ENCODE measurements at places on chromosomes 3 and 15.

DNA sequence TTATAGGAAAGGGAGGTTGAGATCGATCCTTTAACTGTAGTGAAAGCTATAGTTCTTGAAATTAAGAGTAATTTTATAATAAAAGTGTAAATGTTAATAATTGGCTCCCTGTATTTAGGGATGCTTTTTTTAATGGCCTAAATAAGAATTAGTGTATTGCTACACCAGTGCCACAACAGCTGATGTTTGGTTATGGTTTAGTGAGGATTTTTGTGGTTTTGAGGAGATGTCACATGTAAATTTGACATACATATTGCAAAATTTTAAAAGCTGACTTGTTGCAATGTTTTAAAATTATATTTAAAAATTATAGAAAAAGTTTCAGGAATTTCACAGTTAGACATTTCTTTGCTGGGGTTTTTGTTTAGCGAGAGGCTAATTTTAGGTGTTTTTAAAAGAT, 3.9 kb downstream of the TSC22D2 start:
- peak overlapping the region; percentile 82 for H3K4me3 ChIP-seq
- H3K27ac ChIP-seq = no peak overlapping the region
- H3K36me3 ChIP-seq = peaks cover 44% of the 10 kb centered on the region
- no peaks in the 10 kb centered on the region for H3K27me3 ChIP-seq
- no peak for DNase-seq

GRCh38 chr15:28957606-28958498, 72.1 kb downstream of the APBA2 start:
- H3K27me3 ChIP-seq = no peaks in the 10 kb centered on the region
- DNase-seq = no peak
- H3K27ac ChIP-seq = no peak overlapping the region
- H3K4me3 ChIP-seq = no peak overlapping the region
- no peaks in the 10 kb centered on the region for H3K36me3 ChIP-seq
- peaks cover 63% of the 10 kb centered on the region for H3K4me1 ChIP-seq

- H3K4me3 ChIP-seq = no peak overlapping the region
- no peak overlapping the region for H3K27ac ChIP-seq
These were observed 30.8 kb downstream of the MCTP2 start for GRCh38 chr15:94262201-94262600.

DNA sequence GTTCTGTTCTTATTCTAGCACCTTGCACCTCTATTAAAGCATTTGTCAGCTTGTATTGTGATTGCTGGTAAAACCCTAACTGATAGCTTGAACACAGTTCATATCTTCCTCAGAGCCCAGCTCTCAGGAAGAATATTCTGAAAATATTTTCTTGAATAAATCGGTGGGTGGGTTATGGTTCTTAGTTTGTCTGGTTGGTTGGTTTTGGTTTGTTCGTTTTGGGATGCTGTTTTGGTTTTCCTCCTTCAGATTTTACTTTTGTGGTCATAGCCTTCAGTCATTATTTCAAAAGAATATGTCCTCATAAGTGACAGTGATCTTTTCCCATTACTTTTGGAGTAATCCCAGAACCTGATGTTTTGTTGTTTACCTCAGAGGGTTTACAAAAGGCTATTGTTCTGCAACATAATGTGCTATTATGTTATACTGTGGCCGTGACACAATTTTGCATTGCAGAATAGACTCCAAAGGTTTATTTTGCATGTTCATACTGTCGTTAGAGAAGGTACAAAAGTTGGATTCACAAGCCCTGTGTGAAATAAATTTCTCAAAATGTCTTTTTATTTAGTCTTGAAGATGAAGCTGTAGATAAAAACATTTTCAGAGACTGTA, 2.7 kb upstream of the TMEM87A start:
- peak overlapping the region; percentile 99 for H3K27ac ChIP-seq
- no peaks in the 10 kb centered on the region for H3K27me3 ChIP-seq
- H3K4me3 ChIP-seq = peak overlapping the region; percentile 99
- peaks cover 40% of the 10 kb centered on the region for H3K4me1 ChIP-seq
- no peak for DNase-seq

GRCh38 chr15:27587810-27588209, 511.3 kb downstream of the OCA2 start:
- H3K27me3 ChIP-seq = no peaks in the 10 kb centered on the region
- DNase-seq = no peak
- no peak overlapping the region for H3K27ac ChIP-seq

- H3K4me1 ChIP-seq = no peaks in the 10 kb centered on the region
- DNase-seq = no peak
- H3K27me3 ChIP-seq = no peaks in the 10 kb centered on the region
- no peak overlapping the region for H3K27ac ChIP-seq
- H3K4me3 ChIP-seq = no peak overlapping the region
- H3K36me3 ChIP-seq = peaks cover 2% of the 10 kb centered on the region
These were observed 70.6 kb downstream of the ATP13A4 start for GRCh38 chr3:193483988-193484539.

DNA sequence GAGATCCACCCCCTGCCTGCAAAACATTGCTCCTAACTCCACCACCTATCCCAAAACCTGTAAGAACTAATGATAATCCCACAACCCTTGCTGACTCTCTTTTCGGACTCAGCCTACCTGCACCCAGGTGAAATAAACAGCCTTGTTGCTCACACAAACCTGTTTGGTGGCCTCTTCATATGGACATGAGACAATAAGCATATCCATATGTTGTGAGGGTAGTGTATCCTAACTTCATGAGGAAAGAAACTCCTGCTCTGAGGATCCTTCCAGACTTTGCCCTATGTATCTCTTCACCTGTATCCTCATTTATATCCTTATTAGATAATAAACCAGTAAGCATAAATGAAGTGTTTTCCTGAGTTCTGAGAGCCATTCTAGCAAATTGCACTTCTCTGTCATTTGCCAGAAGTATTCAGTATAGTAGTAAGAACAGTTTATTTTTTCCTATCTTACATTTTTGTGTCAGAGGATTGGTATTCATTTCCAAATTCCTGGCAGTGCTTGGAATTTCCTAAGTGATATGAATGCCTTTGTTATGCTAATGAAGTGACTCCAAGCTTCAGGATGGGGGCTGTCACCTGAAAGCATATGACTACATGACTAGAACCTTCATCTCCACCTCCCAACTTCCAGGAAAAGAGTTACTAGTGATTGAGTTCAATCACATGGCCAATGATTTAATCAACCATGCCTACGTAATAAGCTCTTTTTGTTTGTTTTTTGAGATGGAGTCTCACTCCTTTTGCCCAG, 30.2 kb downstream of the TTBK2 start:
- no peaks in the 10 kb centered on the region for H3K27me3 ChIP-seq
- no peak overlapping the region for H3K4me3 ChIP-seq

DNA sequence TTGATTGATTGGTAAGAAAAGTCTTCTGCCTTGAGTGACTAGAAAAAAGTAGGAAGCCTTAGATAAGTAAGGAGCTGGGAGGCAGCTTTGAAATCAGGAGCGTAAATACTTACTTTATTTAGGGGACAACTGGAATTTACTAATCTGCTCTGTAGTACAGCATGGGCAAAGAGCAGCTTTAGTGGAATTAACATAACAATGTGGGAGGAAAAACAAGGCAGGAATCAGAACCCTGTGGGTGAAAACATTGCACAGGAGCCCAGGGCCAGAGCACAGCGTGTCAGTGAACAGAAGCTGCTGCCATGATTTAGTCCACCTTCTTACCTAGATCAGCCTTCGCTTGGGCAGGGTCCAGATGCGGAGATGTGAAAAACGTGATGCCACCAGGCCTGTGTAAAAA, 14.6 kb downstream of the FMN1 start:
- peaks cover 2% of the 10 kb centered on the region for H3K27me3 ChIP-seq
- DNase-seq = no peak
- H3K36me3 ChIP-seq = no peaks in the 10 kb centered on the region

DNA sequence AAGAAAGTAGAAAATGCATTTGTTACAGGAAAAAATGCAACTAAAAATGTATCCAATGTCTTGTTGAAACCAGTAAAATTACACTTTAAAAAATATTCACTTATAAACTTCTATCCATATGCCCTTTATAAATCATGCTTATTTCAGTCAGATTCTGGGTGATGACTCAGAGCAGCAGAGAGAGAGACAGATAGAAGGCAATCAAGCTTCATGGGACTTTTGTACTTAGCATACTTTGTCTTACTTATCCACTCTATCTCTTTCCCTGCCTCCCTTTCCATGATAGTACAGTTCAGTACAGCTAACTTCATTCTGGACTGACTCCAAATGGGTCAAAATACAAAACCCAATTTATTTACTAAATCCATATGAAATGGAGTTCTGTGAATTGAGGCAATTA, 1438.2 kb downstream of the ZPLD1 start:
- H3K27me3 ChIP-seq = no peaks in the 10 kb centered on the region
- H3K4me1 ChIP-seq = no peaks in the 10 kb centered on the region
- no peaks in the 10 kb centered on the region for H3K36me3 ChIP-seq

DNA sequence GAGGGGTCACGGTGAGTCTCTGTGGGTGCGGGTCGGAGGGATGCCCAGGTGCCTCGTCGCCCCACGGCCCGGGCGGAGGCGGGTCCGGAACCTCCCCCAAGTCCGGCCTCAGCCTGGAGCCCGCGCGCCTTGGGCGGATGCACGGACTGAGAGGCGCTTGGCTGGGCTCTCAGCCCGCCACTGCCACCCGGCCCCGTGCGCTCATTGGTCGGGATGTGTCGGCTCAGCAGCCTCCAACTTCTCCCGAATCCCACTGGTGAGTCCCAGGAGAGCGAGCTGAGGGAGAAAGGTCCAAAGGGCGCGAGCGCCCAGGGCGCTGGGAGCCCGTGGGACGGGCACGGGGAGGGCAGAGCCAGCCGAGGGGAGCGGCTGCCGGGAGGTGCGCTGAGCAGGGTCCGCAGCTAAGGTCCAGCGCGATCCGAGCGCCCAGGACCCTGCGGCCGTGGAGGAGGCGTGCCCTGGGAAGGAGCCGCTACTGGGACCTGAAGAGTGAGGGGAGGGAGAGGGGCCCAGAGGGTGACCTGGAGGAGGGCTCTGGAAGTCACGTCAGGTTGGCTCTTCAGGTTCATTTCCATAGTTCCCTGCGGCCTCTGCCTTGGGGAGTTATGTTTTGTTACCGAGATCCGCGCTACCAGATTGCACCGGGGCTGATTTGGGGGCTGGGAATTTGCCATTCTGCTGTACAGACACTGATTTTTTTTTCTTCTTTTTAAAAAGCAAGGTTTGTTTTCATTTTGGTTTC, at the start of gene MME:
Gene MME, plus strand, starts transcription at position 574 of the 742 bp plus-strand sequence. CDS start 3,849 bp downstream, outside the sequence.
- H3K27me3 ChIP-seq = peaks cover 38% of the 10 kb centered on the region
- H3K36me3 ChIP-seq = peaks cover 2% of the 10 kb centered on the region
- H3K27ac ChIP-seq = peak within 1 kb of the TSS; percentile 52

DNA sequence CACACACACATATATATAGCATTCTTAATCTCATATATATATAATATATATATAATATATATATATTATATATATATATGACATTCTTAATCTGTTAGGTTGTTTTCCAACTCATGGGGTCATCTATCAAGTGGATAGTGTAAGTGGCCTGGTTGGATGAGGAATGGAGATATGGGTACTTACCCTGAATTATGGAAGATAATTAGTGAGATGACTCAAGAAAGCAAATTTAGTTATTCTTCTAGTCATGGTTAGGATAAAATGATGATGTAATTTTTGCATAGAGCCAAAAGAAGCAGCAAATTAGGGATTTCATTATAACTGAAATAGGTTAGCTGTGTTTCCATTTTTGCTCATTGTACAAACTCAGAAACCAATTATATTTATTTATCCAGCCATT, 448.2 kb downstream of the LPP start:
- H3K27me3 ChIP-seq = no peaks in the 10 kb centered on the region
- no peak overlapping the region for H3K4me3 ChIP-seq
- peaks cover 12% of the 10 kb centered on the region for H3K4me1 ChIP-seq
- no peaks in the 10 kb centered on the region for H3K36me3 ChIP-seq

GRCh38 chr3:109548192-109548938, 211.0 kb upstream of the DPPA4 start:
- no peak overlapping the region for H3K4me3 ChIP-seq
- H3K4me1 ChIP-seq = peaks cover 17% of the 10 kb centered on the region
- H3K27me3 ChIP-seq = no peaks in the 10 kb centered on the region
- no peak overlapping the region for H3K27ac ChIP-seq

- H3K36me3 ChIP-seq = no peaks in the 10 kb centered on the region
- no peak overlapping the region for H3K4me3 ChIP-seq
- peaks cover 6% of the 10 kb centered on the region for H3K27me3 ChIP-seq
- DNase-seq = no peak
- H3K27ac ChIP-seq = no peak overlapping the region
These were observed 1.7 kb downstream of the CLRN1 start for GRCh38 chr3:150970665-150971324.

All from activated naive CD8-positive, alpha-beta T cell treated with anti-CD3 and anti-CD28 coated beads, Interleukin-2, amount 50 U/mL, for 24 hours (primary cell).